SK-N-DZ (cell line): ENCODE measurements at places on chromosomes 3 and 15.
A peak's percentile ranks its signal among the peaks of the same experiment; 100 is the strongest.

- peak; percentile 60 for DNase-seq
These were observed 34.9 kb downstream of the PRKCD start for GRCh38 chr3:53195602-53196574.

GRCh38 chr15:80615783-80616391, 79.2 kb upstream of the ABHD17C start:
- peak; percentile 49 for DNase-seq

- peak; percentile 16 for DNase-seq
These were observed 32.2 kb downstream of the RIOX2 start for GRCh38 chr3:97940034-97940433.

DNA sequence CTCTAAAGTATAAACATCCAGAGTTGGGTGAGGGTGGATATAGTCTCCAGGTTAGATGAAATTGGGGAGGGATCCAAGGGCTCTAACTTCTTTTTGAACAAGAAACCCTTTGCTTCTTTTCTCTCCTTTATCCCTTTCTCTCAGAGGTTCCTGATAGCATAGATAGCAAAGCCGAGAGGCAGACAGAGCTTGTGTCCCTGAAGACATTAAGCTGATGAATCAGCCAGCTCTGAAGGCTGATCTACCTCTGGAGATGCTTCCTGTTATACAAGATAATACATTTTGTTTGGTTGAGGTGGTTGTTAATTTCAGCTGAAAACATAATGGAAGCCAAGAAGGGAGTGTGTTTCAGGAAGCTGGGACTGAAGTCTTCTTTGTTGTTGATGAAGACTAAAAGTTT, 193.2 kb downstream of the PDCD6IP start:
- DNase-seq = no peak

- DNase-seq = peak; percentile 39
These were observed 359.7 kb upstream of the ROPN1 start for GRCh38 chr3:124351430-124352148.

- DNase-seq = peak; percentile 23
These were observed 6.0 kb downstream of the ONECUT1 start for GRCh38 chr15:52783929-52784798.

GRCh38 chr3:120820748-120821147, 78.2 kb downstream of the GTF2E1 start:
- no peak for DNase-seq

DNA sequence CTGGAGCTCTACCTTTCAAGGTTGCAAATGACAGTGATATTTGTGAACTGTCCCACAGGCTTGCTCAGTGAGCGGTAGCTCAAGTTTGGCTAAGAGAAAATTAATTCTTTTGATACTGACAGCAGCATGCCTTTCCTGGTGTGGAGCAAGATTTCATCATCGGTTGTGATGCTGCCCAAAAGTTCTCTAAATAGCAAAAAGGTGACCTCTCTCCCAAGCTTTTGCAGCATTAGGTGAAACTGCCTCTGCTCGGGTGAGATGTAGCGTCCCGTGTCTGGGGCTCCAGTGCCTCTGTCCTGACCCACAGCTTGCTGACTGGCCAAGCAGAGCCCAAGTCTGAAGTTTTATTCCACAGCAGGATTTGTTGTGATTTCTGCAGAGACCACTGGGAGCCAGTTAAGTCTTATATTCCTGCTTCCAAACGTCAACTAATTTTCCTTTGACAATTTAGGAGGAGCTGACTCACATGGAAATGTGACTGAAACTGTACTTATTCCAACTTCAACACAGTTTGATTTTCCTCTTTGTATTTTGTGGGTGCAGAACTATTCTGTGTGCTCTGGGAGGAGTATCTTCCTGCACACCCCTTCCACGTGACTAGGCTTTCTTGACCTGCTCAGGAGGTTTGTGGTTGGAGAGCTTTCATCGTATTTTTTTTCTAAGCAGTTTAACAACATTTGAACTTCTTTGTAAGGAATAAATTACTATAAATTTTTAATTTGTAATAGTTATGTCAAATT, 5.9 kb downstream of the SYNM start:
- DNase-seq = no peak

GRCh38 chr3:71809321-71810026, 24.5 kb upstream of the PROK2 start:
- DNase-seq = no peak

DNA sequence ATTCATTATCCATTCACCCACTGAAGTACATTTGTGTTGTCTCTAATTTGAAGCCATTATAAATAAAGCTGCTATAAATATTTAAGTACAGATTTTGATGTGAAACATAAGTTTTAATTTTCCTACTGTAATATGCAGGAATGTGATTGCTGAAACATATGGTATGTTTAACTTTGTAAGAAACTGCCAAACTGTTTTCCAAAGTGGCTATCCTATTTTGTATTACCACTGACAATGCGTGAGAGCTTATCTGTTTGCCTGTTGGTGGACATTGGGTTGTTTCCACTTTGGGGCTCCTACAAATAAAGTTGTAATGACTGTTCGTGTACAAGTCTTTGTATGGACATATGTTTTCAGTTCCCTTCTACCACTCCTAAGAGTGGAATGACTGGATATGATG, 2.5 kb downstream of the WDR93 start:
- DNase-seq = no peak

DNA sequence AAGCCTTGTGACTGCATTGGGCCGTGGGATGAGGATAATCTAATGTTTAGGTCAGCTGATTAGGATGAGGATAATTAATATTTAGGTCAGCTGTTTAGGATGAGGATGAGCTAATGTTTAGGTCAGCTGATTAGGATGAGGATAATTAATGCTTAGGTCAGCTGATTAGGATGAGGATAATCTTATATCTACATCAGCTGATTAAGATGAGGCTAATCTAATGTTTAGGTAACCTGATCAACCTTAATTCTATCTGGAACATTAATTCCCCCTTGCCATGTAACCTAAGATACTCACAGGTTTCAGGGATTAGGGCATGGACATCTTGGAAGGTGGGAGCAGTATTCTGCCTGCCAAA, 362.8 kb downstream of the ULK4 start:
- peak; percentile 8 for DNase-seq

DNA sequence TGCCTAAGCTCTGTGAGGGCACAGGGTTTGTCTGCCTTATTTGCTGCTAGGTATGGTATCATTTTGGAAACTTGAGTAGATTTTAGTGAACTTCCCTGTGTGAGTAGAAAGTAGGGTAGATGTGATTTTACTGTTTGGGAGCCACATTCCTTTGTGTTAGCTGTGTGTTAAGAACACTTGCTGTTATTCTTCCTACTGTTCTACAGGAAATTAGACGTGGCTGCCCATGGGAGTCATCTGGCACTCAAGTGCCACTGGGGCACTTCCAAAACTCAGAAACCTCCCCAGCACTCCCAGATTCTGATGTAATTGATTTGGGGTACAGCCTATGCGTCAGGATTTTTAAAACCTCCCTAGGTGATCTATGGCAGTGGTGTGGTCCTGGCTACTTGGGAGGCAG, 369.9 kb upstream of the C2CD4B start:
- DNase-seq = no peak

DNA sequence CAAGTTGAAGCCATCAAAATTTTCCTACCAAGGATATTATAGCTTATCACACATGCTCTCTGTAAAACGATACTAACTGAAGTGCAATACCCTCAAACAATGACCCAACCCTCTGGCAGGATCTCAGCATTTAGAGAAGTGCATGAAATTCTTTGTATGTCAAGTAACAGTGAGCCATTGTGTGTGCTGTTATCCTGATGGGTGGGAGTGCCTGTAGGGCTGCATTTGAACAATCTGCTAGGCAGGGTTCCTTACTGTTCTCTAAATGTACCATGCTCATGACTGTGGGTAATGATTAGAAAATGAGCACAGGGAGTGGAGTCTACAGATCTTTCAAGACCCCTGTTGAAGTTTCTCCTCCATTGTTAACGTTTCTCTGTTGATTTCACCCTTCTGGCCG, 398.1 kb downstream of the NSUN3 start:
- DNase-seq = no peak
